A549 treated with Mapracorat at 1 μM for 4 hours (cell line): ENCODE measurements at places on chromosomes 11 and 22. TPM values are rescaled to one million over a fixed set of nuclear protein-coding genes. Genes with fewer than 3 reads are reported as not detected.

Gene MOGAT2
- total RNA-seq = not detected in 5 replicates

Gene BRSK2
- total RNA-seq = 4.5 to 7.8 TPM (median 6.3 TPM) in 5 replicates

Gene ACR
- total RNA-seq = not detected in 5 replicates

Gene MRPL17
- total RNA-seq = 86.2 to 114 TPM (median 99.7 TPM) in 5 replicates

Gene NLRP14
- not detected in 5 replicates for total RNA-seq

Gene LBHD1
- 3.1 to 5.1 TPM (median 4.6 TPM) in 5 replicates for total RNA-seq

Gene ACTN3
- not detected in 5 replicates for total RNA-seq

Gene AIFM3
- total RNA-seq = 1.7 to 4.4 TPM (median 3.0 TPM) in 5 replicates

Gene APOBEC3B
- total RNA-seq = 27.0 to 32.6 TPM (median 28.8 TPM) in 5 replicates

Gene ZW10
- total RNA-seq = 11.6 to 14.2 TPM (median 13.4 TPM) in 5 replicates

Gene CYTH4
- 0.38 to 0.73 TPM (median 0.56 TPM) in 5 replicates for total RNA-seq

Gene MS4A12
- total RNA-seq = not detected in 5 replicates

Gene FGF19
- 0.05 to 0.12 TPM (median 0.08 TPM) in 4 of 5 replicates, not detected in the other for total RNA-seq

Gene CRYBB2
- not detected in 5 replicates for total RNA-seq

Gene FEN1
- 90.3 to 108 TPM (median 97.7 TPM) in 5 replicates for total RNA-seq

Gene GPHA2
- not detected in 5 replicates for total RNA-seq

Gene GALNT18
- 23.6 to 32.1 TPM (median 26.3 TPM) in 5 replicates for total RNA-seq

Gene WNT11
- 1.0 to 1.9 TPM (median 1.7 TPM) in 5 replicates for total RNA-seq

Gene CRYAB
- total RNA-seq = 8.3 to 23.1 TPM (median 12.1 TPM) in 5 replicates

Gene SOX6
- 0.01 to 0.15 TPM in 2 of 5 replicates, not detected in the others for total RNA-seq

Gene CHKB
- total RNA-seq = 15.1 to 24.1 TPM (median 18.2 TPM) in 5 replicates

Gene GGTLC2
- total RNA-seq = not detected in 5 replicates

Gene ZBTB16
- 0.43 to 1.1 TPM (median 0.78 TPM) in 5 replicates for total RNA-seq

Gene HTR3A
- not detected in 5 replicates for total RNA-seq

Gene PIH1D2
- total RNA-seq = 0.57 to 1.2 TPM (median 0.86 TPM) in 5 replicates

Gene SYT12
- 12.6 to 22.3 TPM (median 19.9 TPM) in 5 replicates for total RNA-seq

Gene FJX1
- total RNA-seq = 36.0 to 46.3 TPM (median 42.8 TPM) in 5 replicates

Gene ROBO4
- total RNA-seq = not detected in 5 replicates

Gene TRIM49
- 0.09 to 0.14 TPM in 2 of 5 replicates, not detected in the others for total RNA-seq

Gene ZNF214
- 0.56 to 0.98 TPM (median 0.79 TPM) in 5 replicates for total RNA-seq

Gene ALDH3B1
- total RNA-seq = 119 to 141 TPM (median 133 TPM) in 5 replicates

Gene C11orf65
- total RNA-seq = 0.50 to 0.87 TPM (median 0.57 TPM) in 3 of 5 replicates, not detected in the others

Gene ATXN10
- total RNA-seq = 88.4 to 115 TPM (median 107 TPM) in 5 replicates

Gene TEX12
- not detected in 5 replicates for total RNA-seq

Gene OR8D2
- not detected in 5 replicates for total RNA-seq
